SHP77 treated with DMSO at 0.1 percent for 48 hours (cell line): ENCODE measurements at places on chromosomes 13 and 19.

GRCh38 chr13:106329941-106330340, 205.5 kb downstream of the EFNB2 start:
- DNase-seq = no peak

DNA sequence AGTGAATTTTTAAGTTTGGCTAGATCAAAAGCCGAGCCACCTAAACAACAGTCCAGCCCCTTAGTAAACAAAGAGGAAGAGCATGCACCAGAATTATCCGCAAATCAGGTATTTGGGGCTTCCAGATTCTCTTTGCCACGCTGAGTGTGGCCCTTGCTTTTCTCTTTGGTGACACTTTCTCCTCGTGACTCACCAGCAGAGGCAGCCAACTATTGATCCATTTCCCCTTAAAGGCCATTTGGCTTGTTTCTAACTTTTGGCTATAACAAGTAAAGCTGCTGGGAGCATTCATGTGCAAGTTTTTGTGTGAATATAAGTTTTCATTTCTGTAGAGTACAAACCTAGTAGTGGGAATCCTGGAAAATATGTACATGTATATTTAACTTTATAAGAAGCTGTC, 17.6 kb upstream of the WDR88 start:
- no peak for DNase-seq

DNA sequence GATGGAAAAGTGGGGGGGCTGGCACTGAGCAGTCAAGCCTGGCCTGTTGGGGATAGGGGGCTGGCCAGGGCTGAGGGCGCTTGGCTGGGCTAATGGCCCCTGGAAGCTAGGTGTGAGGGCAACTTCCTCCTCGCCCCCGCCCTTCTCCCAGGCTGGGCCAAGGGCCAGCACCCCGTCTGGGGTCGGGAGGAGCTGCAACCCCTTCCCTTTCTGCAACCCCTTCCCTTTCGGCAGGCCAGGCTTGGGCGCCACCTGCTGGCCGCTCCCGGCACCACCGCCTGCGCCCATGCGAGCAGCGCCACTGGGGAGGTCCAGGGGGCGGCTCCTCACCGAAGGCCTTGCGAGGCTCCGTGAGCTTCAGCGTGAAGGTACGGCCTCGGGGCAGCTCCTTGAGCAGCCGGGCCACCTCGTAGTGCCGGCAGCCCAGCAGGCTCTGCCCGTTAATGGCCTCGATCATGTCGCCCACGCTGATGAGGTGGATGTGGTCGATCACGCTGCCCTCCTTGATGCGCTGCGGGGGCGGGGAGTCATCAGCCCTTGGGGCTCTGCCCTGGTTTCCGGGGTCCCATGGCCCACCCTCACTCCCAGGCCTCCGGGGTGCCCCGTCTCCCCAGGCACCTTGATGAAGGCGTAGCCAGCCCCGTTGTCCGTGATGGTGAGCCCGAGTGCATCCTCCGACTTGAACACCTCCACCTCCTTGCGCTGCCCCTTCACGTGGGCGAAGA, 5.0 kb upstream of the PTGER1 start:
- no peak for DNase-seq

GRCh38 chr13:97020194-97020593, 25.9 kb upstream of the OXGR1 start:
- DNase-seq = no peak

DNA sequence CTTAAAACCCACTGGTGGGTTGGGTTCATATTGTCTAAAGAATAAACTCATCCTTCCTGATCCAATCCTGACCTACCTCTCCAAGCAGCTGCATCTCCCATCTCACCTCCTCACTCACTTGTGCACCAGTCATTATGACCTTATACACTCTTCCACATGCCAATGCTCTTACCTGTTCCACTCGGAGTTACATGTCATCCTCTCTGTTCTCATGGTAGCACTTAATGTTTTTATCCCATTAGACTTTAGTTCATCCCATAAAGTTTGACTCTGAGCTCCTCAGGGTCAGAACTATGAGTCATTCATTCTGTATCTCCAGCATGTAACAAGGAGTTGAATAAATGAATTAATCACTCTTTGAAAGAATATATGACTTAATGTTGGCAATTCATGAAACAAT, 330.2 kb downstream of the KLF12 start:
- no peak for DNase-seq

- DNase-seq = no peak
Measured at GRCh38 chr13:26695891-26696311, 64.7 kb downstream of the GPR12 start.

DNA sequence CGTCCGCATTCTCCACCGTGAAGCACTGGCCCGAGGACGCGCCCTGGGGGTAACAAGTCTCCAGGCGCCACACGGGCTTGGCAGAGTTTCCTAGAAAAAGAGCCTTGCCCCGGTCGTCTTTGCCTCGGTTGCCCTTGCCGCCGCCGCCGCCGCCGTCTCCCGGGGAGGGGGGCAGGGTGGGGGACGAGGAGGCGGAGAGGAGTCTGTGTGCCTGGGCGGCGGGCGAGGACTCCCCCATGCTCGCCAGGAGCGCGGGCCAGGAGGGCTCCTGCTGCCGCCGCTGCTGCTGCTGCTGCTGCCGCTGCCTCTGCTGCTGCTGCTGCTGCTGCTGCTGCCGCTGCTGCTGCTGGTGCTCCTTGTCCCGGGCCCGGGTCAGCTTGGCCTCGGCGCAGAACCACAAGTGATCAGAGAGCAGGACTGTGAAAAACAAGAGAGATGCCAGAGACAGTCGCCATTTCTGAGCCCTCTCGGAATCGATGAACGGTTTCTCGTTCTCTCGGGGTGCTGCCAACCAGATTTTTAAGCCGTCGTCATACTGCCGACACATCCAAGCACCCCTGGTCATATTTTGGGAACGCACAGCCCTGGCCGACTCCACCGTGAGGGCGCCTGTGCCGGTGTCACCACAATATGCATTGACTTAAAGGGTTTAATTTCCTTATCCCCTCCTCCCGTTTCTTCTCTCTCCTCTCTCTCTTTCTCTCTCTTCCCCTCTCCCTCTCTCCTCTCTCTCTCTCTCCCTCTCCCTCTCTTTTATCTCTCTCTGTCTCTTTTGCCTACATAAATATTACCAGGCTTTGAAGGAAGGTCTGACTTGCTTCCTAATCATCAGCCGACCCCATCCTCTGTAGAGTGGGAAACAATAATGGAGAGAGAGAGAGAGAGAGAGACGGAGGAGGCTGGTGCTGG, 349.1 kb downstream of the LIG4 start:
- peak; percentile 62 for DNase-seq

DNA sequence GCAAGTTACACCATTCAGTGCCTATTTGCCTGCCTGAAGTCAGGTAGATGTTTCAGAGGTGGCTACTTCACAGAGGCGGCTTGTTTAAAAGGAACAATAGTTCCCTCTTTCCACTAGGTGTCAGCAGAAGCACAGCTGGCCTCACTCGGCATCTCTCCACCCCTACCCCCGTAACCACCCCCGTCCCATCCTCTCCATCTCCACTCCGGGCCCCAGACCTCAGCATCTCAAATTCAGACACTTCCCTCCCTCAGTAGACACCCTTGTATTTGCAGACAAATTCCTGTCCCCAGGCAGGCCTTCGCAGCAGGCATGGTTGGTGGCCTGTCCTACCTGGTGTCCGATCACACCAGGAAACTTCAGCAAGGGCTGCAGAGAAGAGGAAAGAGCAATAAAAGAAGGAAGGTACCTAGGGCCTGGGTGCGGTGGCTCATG, 9.1 kb upstream of the DPP9 start:
- peak; percentile 83 for DNase-seq

DNA sequence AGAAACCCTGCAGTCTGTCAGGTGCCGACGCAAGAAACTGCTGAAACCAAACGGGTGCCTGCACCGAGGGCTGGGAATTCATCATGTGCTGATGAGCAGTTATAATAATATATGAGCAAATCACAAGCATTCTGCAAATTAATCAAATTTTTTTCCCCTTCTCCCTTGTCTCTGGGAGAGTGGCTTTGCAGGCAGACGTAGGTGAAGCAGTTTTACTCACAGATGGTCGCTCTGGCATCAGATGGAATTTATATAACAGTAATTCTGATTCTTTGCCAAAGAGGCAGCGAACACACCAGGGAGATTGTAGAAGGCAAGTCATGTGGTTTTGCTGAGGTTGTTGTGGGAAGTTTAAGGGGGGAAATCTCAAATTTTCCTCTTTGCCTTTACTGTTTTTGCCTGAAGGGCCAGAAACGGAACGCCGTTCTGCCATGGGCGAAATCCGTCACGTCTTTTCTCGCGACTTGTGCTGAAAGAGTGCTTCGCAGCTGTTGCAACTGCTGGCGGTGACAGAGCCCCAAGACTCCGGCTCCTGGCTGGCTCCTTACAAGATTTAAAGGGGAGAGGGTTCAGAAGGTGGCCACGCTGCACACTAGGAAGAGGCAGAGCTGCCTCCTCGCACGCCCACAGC, 320.1 kb downstream of the ZNF536 start:
- no peak for DNase-seq

GRCh38 chr19:44640518-44640917, 3.2 kb upstream of the PVR start:
- DNase-seq = no peak

- DNase-seq = no peak
Measured at GRCh38 chr13:31719214-31719613, 20.1 kb upstream of the RXFP2 start.

- DNase-seq = no peak
Measured at GRCh38 chr13:19181621-19182485, at the start of gene TUBA3C. Gene TUBA3C (minus strand): TSS chr13:19181824. CDS start chr13:19181747, 77 bp downstream.

- DNase-seq = no peak
Measured at GRCh38 chr13:30725326-30726085, 9.8 kb upstream of the ALOX5AP start.

DNA sequence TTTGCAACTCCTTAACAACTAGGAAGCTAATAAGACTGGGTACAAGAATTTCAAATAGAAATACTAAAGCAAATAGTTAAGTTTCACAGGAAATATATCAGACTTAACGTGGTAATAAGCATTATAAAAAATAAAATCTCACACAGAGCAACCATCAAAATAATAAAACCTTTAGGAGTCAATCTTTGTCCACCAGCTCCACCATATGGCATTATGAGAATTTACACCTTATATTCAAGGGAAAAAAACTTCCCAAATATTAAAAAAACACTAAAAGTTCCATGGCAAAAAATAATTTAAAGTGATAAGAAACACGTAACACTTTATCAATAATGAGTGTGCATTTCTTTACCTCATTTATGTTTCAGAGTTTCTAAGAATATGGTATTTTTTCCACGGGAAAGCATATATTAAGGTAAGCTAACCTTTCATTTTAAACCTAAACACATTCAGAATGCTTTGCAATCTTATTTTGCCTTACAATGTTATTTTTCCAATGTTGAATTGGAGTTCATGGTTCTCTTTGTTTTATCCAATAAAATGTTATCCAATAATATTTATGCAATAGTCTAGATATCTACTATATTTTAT, 423.2 kb upstream of the SGCG start:
- DNase-seq = no peak

DNA sequence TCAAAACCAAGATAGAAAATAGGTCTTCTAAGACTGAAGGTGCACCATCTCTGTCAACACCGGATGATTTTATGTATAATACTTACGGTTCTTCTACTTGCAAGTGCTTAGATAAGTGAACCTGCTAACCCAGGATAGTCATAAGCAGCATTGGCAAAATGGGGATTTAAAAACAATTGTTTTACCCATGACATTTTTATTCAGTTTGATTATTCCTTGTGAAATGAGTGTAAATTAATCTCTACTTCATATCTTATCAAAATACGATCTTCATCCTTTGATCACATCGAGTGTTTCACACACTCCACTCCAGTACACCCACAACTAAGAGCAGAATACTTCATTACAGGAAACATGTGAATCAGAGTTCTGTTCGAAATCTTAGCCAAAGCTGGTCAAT, 23.0 kb upstream of the MTRF1 start:
- DNase-seq = no peak

- DNase-seq = no peak
Measured at GRCh38 chr19:47370045-47370611, 21.0 kb downstream of the DHX34 start.

DNA sequence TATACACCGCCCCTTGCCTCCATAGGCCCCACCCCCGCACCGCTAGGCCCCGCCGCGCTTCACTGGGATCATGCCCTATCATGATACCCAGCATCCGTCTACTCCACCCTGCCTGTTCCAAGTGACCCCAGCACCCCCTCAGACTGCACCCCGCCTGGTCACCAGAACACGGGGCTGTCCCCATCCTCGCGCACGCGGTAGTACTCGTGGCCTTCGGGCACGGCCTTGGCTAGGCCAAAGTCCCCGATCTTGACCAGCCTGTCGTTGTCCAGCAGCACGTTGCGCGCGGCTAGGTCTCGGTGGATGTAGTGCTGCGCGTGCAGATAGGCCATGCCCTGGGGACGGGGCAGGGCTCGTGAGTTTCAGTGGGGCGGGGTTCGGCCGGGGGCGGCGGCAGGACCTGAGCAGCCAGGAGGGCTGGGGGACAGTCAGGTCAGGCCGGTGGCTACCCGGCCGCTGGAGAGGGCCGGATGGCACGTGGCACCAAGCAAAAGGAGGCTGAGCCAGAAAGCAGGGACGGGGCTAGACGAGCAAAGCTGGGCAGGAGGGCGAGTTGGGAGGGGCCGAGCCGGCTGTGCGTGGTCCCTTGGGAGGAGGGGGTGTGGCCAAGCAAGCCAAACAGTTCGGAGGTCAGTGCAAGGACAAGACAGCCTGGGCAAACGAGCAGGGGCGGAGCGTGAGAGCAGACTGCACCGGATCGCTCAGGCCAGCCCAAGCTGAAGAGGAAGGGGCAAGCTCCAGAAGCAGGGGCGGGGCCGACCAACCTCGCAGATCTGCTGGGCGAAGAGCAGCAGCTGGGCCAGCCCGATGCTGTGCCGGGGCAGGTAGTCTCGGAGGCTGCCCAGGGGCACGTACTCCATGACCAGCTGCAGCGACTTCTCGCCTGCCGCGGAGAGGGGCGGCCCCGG, 13.6 kb upstream of the ICAM3 start:
- no peak for DNase-seq
